ENCODE measurements at places on chromosomes 1 and 21. TPM values are rescaled to one million over a fixed set of nuclear protein-coding genes. Genes with fewer than 3 reads are reported as not detected.

DNA sequence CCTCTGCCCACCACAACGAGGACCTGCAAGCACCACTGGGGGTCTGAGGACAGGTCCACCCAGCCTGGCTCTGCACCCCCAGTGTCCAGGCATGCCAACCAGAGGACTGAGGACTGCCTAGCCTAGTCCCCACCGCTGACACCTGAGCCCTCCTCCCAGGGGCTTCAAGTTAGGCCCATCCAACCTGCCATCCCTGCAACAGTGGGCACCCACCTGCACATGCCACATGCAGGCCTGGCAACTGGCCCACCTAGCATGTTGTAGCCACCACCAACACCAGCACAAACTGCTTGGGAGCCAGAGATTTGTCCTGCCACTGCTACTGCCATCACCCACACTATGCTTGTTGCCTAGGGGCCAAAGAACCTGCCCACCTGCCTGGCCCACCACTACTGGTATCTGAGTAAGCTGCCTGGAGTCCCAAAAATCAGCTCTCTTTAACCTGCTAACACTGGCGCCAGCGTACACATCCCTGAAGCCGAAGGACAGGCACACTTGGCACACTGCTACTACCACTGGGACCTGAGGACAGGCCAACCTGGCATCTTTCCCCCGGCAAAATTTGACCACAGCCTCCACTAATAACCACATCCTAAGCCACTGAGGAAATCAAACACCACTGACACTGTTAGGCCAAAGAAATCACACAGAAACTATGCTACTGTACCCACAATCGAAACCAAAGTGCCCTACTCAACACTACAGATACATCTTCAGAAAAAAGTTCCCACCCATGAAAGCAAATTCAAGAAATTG lies 61.5 kb downstream of the PSMG1 start:
- DNase-seq: no peak

Gene KRTAP19-1
- not detected for total RNA-seq

GRCh38 chr1:40592107-40592803 lies 60.8 kb downstream of the ZNF684 start:
- DNase-seq: no peak

DNA sequence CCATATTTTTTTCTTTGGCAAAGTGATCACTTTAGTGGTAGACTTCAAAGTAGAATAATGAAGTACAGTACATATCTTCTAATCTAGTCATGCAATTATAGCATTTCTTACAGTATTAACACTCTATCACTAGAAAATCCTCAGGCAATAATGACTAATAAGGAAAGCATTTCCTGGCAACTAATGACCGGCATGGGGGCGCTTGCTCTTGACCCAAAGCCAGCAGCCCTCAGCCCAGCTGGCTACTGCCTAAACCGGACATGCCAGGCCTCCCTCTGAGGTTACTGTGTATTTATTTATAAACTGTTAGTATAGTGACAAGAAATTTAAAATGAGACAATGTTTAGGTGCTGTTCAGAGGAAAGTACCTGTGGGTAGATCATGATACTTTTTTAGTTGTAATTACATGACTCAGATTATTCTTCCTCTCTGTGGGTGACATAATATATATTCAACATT lies 633.8 kb downstream of the PTPRC start:
- DNase-seq: peak; percentile 82

- no peak for DNase-seq
Measured at GRCh38 chr21:28513428-28513827, 479.2 kb downstream of the LTN1 start.

GRCh38 chr1:6163973-6164617 lies 16.0 kb downstream of the CHD5 start:
- DNase-seq: no peak

- no peak for DNase-seq
Measured at GRCh38 chr1:84010136-84010535, 11.2 kb upstream of the TTLL7 start.

Gene BRINP3
- not detected for total RNA-seq

DNA sequence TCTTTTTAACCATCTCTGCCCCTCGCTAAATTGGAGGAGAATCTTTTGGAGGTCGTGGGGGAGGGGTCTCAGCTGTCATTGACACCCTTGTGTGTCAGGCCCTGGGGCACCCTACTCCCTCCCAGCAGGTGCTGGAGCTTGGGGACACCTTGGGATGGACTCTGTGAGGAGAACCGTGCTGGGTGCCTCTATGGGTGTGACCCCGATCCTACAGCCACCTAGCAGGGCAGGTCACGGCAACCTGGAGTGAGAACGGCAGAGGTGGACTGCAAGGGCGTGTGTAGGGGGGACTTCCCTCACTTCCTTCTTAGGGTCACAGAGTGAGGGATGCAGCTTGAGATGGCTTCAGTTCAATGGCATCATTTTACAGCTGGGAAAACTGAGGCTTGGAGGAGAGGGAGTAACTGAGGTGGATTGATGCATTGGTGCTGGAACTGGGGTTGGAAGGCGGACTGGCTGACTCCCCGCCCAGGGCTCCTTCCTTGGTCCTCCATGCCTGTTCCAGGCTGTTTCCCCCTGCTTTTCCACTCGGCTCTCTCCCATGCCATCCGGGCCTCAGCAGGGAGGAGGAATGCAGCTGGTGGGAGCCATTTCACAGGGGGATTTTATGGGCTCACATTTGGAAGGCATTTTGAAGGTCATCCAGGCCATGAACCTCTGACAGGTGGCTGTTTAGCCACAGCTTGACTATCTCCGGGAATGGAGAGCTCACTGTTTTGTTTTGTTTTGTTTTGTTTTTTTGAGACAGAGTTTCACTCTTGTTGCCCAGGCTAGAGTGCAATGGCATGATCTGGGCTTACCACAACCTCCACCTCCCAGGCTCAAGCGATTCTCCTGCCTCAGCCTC lies 18.8 kb upstream of the ARHGEF10L start:
- DNase-seq: no peak

DNA sequence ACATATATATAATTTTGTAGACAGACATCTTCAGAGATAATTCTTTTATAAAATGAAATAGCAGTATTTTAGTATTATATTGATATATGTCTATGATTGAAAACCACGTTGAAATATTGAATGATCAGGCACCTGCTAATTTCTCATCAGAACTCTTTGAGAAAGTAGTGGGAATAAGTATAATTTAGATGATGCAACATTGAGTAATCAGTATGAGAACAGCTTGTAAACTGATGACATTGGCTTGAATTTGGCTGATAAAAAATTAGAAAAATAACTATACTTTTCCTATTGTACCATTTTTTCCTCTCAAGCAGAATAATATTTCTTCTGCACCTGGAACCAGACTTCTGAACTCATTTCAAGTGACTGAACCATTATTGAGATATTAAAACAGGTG lies 1316.8 kb downstream of the NCAM2 start:
- no peak for DNase-seq

- no peak for DNase-seq
Measured at GRCh38 chr1:99557546-99558202, 88.2 kb upstream of the PALMD start.

Gene KCND3
- total RNA-seq: 27.8 TPM

DNA sequence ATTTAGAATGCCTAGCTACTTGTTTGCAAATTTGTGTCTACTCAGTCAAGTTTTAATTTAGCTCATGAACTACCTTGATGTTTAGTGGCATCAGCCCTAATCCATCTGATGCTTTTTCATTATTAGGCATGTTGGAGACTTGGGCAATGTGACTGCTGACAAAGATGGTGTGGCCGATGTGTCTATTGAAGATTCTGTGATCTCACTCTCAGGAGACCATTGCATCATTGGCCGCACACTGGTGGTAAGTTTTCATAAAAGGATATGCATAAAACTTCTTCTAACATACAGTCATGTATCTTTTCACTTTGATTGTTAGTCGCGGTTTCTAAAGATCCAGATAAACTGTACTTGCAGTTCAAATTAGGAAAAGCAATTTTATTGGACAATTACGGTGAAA lies 7.6 kb downstream of the SOD1 start:
- DNase-seq: no peak

- DNase-seq: no peak
Measured at GRCh38 chr1:55147524-55147923, 67.6 kb downstream of the USP24 start.

GRCh38 chr1:100581096-100581705 lies 43.3 kb downstream of the GPR88 start:
- no peak for DNase-seq

Gene LCE1C
- not detected for total RNA-seq

Gene S100A2
- total RNA-seq: 3.5 TPM

GRCh38 chr1:42940851-42941639 lies 17.6 kb downstream of the SLC2A1 start:
- DNase-seq: no peak

Gene MT1HL1
- total RNA-seq: not detected

DNA sequence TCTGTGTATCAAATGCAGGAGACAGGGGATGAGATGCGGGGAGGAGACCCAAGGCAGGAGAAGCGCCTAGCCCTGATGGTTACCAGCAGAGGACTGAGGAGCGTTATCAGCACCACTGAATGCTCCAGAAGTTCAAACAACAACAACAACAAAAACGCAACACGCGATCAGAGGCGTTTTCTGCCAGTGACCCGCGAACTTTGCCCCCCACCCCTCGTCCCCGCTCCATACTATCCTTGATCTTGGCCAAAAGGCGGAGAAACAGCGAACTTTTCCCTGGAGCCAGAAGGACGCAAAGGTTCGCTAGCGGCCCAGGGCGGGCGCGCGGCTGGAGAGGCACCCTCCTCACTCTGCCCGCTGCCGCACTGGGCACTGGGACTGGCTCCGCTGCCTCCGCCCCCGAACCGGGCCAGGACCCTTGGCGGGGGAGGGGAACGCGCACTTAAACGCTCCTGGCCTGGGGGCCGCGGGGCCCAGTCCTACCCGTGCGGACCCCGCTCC lies 699 bp downstream of the ECHDC2 start:
- DNase-seq: no peak

- no peak for DNase-seq
Measured at GRCh38 chr1:66033781-66034180, 241.1 kb downstream of the PDE4B start.

DNA sequence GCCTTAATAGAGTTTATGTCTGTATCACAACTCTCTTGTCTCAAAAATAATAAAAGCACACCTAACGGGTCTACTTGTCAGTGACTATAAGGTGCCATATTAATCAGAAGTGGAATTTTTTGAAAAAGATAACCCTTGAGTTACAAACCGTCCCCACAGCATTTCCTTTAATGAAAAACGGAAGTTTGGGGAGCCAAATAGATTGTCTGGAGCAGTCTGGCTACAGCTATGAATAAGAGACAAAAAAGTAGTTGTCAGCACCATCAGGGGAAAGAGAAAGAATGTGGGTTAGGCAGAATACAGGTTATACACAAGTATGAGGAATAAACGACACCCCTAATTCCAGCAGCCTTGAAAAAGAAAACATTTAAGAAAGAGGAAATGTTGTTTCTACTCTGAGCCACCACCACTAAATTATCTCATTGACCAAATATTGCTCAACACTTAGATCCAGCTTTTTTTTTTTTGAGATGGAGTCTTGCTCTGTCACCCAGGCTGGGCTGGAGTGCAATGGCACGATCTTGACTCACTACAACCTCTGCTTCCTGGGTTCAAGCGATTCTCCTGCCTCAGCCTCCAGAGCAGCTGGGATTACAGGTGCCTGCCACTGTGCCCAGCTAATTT lies 29.4 kb upstream of the USP24 start:
- no peak for DNase-seq

- DNase-seq: no peak
Measured at GRCh38 chr1:21852282-21853130, 40.4 kb downstream of the LDLRAD2 start.

- DNase-seq: no peak
Measured at GRCh38 chr1:114552106-114552639, 29.2 kb downstream of the BCAS2 start.

GRCh38 chr1:58764294-58764978 lies 19.4 kb downstream of the JUN start:
- DNase-seq: no peak

Gene LIN28A
- not detected for total RNA-seq

- no peak for DNase-seq
Measured at GRCh38 chr1:203349773-203350524, 973 bp downstream of the FMOD start.

DNA sequence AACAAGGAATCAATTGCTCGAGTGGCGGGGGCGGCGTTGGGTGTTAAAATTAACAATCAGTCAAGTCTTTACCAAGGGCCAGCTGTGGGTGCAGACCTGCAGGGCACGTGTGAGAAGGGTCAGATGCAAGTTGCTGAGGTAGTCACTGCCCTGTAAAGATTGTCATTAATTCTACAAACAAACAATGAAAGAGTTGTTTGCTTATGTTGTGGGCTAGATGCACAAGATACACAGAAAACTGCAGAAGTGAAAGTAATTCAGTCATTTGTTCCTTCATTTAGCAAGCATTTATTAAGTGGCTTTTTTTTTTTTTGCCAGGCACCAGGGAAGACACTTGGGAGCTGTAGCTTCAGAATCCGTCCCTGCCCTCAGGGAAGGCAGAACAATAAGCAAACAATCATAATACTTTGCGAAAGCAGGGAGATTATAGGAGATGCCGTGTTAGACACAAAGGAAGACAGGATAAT lies 79.5 kb downstream of the NR5A2 start:
- DNase-seq: no peak

GRCh38 chr21:29315131-29315749 lies 16.5 kb downstream of the BACH1 start:
- no peak for DNase-seq

DNA sequence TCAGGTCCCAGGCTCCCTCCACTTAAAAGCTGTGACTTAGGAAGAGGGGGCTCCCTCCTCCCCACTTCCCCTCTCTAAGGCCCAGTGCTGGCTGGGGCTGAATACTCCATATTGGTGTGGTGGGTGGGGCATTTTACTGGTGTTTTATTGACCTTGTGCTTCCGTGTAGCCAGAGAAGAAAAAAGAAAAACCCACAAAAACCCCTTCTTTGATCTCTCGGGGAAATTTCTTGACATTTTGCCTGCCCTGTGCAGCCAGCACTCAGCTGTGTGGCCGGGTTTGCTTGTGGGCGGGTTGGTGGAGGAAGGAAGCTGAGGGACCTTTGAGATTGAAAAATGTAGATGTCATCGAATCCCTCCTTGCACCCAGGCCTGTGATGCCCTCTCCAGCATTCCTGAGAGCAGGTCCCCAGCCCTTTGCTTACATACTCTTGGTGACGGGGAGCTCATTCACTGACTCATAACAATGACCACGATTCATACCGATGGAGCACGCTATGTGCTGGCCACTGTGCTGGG lies 24.8 kb downstream of the TNFRSF8 start:
- DNase-seq: peak; percentile 62

Gene NECAP2
- 30.5 TPM for total RNA-seq

- no peak for DNase-seq
Measured at GRCh38 chr1:10755970-10756521, 40.4 kb downstream of the CASZ1 start.

- DNase-seq: no peak
Measured at GRCh38 chr1:156487862-156488261, 12.7 kb downstream of the MEF2D start.

Gene NTNG1
- 0.76 TPM for total RNA-seq

Gene AMY1B
- not detected for total RNA-seq

Measured in posterior vena cava (tissue), 2 donors.